NCI-H524 treated with DMSO at 0.1 percent for 48 hours (cell line): ENCODE measurements at places on chromosomes 2 and 18.

DNA sequence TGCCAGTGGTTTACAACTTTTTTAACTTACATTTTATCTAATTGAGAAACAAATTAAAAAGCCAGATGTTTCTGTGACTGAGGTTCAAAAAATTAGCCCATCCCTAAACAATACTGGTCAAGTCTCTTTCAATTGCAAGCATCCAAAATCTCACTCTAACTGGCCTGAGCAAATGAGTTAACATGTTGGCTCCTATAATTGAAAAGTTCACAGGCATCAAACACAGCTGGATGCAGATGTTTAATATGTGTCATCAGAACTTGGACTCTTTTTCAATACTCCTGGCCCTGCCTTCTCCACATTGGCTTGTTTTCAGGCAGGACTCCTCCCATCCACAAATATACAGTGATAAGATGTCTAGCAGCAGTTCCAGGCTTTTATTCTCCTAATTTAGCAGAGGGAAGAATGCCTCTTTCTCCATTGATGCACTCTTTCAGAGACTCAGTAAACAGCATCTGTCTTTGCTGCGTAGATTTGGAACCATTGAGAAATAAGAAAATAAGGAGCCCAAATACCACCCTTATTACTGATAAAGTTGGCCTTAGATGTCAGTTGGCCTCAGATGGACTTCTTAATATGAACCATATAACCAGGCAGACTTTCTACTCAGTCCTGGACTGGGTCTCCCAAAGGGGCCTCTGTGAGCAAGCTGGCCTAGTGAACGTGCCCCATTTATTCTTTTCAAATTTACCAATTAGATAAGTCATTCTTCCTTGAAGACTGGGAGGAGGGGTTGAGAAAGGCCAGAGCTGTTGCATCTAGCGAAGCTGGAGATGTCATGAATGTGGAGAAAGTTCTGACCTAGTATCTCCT is 30.4 kb upstream of the FN1 start:
- no peak for DNase-seq

DNA sequence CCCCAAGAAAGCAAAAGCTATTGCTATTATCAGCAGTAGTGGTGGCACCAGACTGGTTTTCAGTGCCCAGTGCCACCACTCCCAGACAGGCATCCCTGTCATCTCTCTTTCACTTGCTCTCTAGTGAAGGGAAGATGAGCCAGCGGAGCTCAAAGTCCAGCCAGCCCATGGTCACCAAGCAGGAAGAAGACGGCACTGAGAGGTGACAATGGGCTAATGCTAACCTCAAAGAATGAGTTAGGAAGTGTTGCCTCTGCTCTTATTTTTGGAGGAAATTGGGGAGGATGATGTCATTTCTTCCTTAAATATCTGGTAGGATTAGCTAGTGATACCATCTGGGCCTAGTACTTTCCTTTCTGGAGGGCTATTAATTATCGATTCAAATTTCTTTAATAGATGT is 1.7 kb downstream of the SP140 start:
- DNase-seq, result no peak

- no peak for DNase-seq
Measured at GRCh38 chr2:121173112-121173511, 111.9 kb downstream of the TFCP2L1 start.

- DNase-seq, result peak; percentile 20
Measured at GRCh38 chr18:11046140-11046539, 103.2 kb downstream of the PIEZO2 start.

DNA sequence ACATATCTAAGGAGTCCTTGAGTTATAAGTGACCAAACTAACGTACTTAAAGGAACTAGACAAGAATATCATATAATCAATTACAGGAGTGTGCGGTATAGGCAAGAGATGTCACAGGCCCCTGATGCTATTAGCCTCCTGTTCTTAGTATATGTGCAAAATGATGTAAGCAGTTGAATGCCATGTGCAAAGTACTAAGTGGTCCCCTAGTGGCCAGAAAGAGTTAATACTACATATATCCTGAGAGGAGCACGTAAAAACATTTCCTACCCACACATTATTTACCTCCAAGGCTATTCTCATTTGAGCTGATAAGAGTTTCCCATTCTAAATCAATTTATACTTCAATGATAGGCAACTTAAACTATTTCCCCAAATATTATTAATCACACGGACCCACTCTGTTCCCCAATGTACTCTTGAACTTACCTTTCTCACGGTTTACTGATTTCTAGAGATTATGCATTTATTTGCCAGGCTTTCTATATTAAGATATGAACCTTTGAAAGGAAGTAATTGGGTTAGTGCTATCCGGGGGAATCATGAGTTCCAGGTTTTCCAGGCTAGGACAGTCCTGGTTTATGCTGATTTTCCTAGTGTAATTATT is 158.0 kb upstream of the KLHL14 start:
- peak; percentile 19 for DNase-seq

- no peak for DNase-seq
Measured at GRCh38 chr2:64223055-64223454, 78.8 kb upstream of the PELI1 start.

GRCh38 chr2:145757503-145758246 is 1237.8 kb upstream of the ZEB2 start:
- no peak for DNase-seq

DNA sequence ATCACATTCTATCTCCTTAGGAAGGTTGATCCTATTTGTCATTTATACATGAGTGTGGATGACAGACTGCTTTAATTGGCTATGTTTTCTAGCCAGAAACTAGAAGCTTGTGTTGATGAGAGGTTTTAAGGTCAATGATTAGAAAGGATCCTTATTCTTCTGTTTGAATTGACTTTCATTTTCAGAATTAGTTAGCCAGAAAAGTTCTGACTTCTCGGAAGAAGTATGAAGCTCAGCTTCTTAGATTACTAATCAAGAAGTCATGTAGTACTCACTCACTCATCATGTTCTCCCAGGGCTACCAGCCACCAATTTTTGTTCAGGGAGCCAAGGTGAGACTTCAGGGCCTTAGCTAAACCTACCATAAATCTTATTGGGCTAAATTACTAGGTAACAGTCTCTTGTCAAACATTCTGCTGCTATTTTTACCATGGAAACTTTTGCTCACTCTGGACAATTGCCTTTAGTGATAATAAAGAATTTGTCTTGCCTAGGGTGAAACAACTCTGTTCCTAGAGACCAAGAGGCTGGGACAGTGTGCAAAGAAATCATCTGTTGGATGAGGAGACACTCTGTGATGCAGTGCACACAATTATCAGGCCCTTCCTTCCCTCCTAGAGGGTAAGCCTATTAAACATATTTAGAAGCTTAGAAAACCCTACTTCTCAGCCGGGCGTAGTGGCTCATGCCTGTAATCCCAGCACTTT is 111.6 kb upstream of the DNMT3A start:
- DNase-seq, result no peak

- no peak for DNase-seq
Measured at GRCh38 chr2:222797871-222798270, 63.0 kb upstream of the ACSL3 start.

DNA sequence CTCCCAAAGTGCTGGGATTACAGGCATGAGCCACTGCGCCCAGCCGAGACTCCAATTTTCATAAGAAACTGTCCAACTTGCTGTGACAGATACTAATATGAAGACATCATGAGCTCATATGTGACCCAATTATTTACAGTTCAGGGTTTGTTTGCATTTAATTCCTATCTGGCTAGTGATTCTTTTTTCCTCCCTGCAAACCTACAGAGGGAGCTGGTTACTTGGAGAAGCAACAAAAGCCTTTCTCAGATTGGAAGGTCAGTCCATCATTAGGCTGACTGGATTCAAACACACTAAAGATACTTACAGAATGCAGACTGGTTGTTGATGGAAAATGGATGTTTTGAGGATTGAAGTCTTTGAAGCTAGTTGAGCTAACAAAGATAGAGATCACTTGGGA is 176.4 kb downstream of the ANKRD44 start:
- DNase-seq, result no peak

DNA sequence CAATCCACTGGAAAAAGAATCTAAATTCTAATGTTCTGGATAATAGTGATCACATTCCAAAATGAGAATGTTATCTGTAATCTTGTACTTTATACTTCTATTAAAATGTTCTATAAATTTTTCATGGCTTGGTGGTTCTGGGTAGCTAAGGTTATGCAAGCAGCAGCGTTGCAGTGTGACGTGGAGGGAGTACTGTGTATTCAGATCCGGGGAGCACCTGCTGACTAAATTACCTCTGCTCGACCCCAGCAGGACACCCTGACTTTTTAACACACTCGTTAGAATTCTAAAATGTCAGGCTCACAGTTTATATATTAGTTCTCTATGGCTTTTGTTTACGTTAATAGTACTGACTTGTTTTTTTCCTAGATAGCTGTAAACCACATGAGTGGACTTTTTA is 13.0 kb downstream of the ATIC start:
- no peak for DNase-seq

DNA sequence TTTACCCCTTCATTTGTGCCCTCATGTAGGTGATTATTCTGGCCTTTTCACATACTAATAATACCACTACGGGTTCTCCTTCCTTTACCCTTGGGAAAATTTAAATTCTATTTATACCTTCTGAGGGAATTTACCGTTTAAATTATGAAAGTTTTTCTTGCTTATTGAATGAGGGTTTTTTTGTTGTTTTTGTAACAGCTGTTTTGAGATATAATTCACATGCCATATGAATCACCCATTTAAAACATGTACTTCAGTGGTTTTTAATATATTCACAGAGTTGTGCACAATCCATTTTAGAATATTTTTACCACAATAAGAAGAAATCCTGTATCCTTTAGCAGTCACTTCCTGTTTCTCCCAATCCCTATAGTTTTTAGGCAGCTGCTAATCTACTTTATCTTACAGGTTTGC is 54.7 kb downstream of the EML4 start:
- DNase-seq, result no peak

DNA sequence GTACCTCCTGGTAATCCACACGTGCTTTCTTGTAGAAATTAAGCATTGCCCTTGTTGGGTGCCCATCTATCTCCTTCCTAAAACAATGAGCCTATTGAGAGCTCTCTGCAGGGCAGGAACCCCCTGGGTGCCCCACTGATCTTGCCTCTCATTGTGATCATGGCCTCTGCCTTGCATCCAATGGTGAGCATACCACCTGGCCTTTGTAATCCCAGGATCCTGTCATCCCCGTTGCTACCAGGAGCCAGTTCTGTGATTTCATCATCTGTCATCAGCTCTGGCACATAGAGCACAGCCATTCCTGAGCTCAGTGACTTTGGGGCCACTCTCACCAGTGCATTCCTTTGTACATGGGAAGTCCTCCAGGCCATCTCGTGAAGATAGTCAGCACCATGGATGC is 381.0 kb upstream of the ID2 start:
- no peak for DNase-seq

DNA sequence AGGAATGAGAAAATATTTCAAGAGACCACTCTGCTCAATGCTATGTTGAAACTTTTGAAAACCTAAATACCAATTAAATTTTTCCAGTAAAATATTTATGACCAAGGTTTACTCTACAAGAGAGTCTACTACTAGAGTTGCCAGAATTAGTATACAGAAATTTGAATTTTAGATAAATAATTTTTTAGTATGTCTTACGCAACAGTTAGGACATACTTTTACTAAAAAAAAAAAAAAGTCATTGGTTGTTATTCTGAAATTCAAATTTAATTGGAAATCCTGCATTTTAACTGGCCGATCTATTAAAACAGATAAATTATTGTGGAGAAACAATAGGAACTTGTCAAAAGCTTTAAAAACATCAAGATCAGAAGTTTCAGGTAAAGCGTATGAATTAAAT is 49.1 kb upstream of the TMEM200C start:
- no peak for DNase-seq

DNA sequence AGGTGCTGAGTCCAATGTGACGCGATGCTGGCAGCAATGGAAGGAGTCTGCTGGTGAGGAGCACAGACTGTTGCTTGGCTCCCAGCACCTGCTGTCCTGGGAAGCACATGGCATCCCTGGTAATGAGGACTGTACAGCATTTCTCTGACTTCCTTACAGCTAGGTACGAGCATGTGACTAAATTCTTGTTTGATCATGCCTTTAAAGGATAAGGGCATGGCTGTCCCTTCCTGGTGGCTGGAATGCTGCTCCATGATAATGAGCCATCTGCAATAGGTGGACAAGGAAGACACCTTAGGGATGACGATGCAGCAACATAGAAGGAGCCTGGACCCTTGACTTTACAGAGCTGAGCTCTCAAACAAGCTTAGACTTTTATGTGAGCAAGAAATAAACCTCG is 278.0 kb upstream of the SPRED2 start:
- DNase-seq, result no peak

DNA sequence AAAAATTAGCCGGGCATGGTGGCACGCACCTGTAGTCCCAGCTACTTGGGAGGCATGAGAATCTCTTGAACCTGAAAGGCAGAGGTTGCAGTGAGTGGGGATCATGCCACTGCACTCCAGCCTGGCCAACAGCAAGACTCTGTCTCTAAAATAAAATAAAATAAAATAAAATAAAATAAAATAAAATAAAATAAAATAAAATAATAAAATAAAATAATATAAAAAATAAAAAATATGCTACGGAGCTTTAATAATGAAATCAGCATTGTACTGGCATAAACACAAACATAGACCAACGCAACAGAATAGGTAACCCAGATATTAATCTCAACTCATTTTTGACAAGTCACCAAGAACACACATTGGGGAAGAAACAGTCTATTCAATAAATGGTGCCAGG is 973.4 kb upstream of the SOX11 start:
- DNase-seq, result no peak

DNA sequence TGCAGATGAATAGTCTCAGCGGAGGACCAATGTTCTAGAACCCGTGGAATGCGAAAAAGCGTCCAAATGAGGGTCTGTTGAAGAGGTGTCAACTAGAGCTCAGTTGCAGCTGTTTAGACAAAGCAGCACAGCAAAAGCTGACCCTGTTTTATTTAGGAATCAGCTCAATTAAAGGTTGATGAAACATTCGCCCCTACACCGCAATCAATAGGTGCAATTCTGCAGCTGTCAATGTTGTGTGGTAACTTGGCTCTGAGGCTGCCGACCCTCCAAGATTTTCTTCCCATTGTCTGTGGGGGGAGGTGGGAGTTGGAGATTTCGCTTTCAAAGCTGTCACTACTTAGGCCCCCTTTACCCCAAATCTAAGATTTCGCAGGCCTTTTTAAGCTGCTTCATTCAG is 330.0 kb downstream of the ETAA1 start:
- no peak for DNase-seq

- no peak for DNase-seq
Measured at GRCh38 chr18:4986066-4986465, 211.0 kb downstream of the AKAIN1 start.

DNA sequence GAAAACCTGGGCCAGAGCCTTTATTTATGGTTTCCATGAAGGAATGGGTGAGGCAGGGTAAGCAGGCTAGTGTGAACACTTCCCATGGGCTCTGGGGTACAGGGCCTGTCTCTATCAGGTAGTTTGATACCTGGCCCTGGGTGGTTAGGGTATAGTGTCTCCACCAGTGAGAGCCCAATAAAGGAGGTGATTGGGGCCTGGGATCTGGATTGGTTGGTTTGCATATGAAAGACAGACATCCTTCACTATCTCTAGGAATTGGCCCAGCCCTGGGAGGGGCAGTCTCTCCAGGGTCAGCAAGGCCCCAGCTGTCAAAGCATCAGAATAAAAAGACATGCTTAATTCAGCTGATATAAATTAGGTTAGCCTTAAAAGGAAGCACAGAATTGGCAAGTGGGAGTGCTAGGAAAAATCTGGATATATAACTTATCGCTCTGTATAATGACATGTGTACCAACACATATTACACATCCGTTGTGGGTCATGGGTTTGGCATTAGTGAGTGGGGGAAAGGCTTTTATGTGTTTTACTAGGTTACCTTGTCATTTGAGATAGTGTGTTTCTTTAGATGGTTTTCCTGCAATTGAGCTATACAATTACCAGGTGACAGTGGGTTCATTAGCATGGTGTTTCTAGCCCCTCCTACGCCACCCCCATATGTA is 18.5 kb upstream of the TMEM178A start:
- DNase-seq, result no peak
